Astrocyte of the spinal cord (primary cell): ENCODE measurements at places on chromosomes 2 and 18.

DNA sequence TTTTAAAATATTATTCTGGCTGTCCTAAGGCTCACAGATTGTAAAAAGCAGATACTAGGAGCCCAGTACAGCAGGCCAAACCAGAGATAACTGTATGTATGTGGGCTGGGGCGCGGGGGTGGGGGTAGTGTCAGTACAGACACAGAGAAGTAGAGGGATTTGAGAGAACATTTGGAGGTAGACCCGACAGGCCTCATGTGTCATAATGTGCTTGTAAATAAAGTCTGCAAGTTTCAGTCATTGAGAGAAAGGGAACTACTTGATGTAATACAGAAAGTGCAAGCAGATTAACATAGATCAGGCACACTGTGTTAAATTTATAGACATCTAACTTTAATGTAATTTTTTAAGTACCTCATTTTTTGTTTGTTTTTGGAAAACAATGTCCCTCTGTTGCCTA is 7.4 kb upstream of the POLI start:
- no peak for DNase-seq

- peak; percentile 96 for DNase-seq
These were observed 298.4 kb upstream of the ZNF521 start for GRCh38 chr18:25650201-25650941.

- peak; percentile 16 for DNase-seq
These were observed 4.5 kb upstream of the IL18RAP start for GRCh38 chr2:102418421-102418961.

GRCh38 chr2:21251216-21251980 is 127.6 kb downstream of the TDRD15 start:
- DNase-seq, result no peak

DNA sequence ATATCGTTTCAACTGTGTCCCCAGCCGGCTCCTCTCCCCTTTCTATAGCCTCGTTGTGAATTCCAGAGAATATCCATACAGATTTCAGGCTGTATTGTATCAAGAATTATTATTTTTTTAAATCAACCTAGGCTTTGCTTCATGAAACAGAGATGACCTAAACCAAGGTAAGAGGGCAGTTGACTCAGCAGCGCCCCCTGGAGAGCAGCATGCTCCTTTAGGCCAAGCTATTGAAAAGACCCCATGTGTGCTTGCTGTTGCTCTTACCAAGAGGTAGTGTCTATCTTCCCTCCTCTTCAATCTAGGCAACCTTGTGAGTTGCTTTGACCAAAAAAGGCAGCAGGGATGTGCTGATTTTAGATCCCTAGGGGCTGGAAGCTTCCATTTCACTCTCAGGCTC is 426.7 kb upstream of the SMIM21 start:
- no peak for DNase-seq

GRCh38 chr2:175233135-175233719 is 51.7 kb upstream of the ATP5MC3 start:
- peak; percentile 61 for DNase-seq

GRCh38 chr2:18077704-18078103 is 199.2 kb downstream of the KCNS3 start:
- DNase-seq, result peak; percentile 90

GRCh38 chr2:101613056-101613704 is 84.3 kb upstream of the MAP4K4 start:
- DNase-seq, result no peak

- no peak for DNase-seq
These were observed 44.4 kb downstream of the LCT start for GRCh38 chr2:135792401-135793150.

- DNase-seq, result peak; percentile 63
These were observed 16.4 kb upstream of the FBLN7 start for GRCh38 chr2:112121682-112122254.

DNA sequence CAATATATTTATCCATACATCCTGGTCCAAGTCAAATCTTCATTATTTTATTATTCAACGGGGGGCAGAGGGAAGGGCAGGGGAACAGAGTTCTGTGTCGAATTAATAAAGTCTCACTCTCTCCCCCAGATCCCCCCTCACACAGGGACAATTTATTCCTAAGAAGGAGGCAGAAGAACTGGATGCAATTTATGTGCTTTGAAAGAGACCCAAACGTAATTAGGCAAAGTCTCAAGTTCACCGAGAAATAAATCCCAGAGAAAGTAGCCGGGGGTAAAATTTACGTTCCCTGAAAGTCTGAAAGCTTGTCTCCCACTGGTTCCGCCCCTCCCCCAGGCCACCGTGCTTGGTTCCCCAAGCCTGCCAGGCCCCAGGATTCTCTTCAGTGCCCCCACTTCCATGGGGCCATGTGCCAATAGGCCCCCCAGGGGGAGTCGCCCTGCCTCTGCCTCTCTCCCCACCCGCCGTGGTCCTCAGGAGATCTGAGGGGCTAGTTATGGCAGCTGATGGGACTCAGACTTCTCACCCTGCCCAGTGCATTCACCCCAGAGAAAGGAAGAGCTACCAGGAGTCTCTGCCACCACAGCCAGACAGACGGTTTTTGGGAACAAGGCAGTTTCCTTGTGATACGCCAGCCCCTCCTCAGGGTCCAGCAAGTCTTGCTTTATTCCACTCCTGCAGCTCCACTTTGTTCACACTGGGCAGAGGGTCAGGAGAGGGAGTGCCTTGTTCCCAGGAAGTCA is 215.5 kb downstream of the CYP26B1 start:
- DNase-seq, result no peak

DNA sequence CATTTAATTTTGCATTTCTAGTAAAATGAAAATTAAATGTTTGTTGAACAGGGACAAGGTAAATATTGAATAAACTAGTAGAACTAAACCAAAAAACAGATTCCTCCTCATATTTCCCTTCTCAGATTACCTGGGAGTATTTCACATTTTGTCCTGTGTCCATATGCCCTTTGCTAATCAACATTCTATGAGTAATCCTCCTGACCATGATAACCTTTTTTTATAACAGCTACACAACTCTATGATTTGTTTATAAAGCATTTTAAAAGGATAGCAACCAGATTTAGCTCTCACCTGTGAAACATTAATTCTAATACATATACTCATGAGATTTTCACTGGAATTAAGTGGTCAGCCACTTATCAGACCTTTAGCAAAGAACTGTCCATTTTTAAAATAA is 7.1 kb upstream of the DSG2 start:
- no peak for DNase-seq

DNA sequence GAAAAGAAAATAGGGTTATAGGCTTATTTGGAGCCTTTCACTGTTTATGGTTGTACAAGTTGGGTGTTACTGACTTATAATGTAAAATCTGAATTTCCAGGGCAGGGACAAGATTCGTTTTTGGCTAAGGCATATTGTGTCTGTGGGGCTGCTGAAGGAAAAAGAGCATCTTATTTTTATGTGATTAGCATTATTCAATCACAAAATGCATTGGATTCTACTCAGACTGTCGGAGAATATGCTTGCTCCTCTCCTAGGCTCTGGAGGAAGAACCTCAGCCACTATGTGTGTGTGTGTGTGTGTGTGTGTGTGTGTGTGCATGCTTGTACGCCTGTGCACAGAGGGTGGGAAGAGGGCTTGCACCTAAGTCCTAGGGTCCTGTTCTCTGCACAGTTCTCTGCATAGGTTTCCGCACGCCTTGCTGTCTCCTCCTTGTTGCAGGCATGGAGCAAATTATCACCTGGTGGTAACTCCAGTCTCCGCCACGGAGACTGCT is 44.3 kb downstream of the AGAP1 start:
- no peak for DNase-seq

DNA sequence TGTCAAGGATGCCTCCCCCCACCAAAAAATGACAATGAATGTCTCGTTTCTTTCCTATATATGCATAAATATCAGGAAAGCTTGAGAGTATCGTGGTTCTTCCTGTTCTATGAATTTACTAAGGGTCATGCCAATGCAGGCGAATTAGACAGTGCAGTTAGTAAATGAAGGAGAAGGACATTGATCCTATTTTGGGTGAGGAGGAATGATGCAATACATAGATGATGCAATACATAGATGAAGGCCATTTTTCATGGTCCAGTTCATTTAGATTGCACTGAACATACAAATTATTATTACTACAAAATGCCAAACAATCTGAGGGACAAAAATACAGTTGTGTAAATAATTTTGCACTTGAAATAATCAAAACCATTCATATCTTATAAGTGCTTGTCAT is 1265.0 kb downstream of the LRP1B start:
- no peak for DNase-seq

DNA sequence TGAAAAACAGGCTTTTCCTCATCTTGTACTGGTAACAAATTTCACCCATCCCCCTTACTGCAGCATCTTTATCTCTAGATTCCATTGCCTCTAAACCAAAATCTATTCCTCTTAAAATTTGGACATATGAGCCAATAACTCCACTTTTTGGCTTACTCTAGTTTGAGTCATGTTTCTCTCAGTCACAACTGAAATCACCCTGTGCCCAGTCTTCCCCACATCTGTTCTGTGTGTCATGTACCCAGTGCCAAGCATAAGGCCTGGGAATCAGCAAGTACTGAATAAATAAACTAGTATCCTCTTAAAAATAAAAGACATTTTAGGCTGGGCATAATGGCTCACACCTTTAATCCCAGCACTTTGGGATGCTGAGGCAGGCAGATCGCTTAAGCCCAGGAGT is 20.8 kb upstream of the CHN1 start:
- DNase-seq, result no peak

DNA sequence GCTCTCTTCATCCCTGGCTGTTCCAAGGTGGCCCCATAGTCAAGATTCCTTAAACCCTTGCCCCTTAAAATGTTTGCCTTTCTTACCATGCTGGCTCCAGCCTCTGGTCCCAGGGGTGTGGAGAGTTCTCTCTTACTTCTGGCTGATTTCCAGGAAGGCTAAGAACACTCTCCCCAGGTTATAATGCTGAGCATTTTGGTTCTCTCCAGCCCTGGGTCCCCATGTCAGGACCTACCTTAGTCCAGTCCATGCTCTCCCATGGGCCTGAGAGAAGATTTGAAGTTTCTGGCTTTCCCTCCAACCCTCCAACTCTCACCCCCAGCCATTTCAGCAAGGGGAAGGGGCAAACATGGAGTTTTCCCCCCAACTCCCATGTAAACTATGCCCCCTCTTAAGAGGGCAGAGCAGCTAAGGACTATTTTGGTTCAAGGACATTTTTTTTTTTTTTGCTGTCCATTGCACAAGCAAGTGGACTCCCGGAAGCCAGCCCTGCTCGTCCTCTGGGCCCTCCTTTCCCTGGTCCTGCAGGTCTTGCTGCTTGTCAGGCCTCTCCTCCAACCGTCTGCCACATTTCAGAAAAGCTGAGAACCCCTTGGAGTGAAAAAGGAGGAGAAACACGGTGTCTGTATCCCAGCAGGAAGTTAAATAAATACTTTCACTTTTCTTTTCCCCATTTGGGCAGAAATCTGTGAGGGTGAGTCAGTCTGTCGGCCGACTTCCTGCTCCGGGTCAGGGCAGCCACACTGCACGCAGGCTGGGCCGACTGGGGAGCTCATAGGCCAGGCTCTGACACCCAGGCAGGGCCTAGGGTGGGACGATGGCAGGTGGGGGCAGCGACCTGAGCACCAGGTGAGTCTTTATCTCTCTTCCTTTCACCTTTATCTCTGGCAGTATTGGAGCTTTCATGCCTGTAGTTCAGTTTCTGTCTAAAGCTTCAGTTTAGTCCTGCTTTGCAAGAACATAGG is at the start of gene SP140L:
Gene SP140L (plus strand): TSS at position 741 of the 965 bp plus-strand sequence. CDS start 77 bp downstream, at position 818.
- DNase-seq, result peak; percentile 85

- DNase-seq, result no peak
These were observed 272.3 kb upstream of the EPHA4 start for GRCh38 chr2:221844212-221845020.

DNA sequence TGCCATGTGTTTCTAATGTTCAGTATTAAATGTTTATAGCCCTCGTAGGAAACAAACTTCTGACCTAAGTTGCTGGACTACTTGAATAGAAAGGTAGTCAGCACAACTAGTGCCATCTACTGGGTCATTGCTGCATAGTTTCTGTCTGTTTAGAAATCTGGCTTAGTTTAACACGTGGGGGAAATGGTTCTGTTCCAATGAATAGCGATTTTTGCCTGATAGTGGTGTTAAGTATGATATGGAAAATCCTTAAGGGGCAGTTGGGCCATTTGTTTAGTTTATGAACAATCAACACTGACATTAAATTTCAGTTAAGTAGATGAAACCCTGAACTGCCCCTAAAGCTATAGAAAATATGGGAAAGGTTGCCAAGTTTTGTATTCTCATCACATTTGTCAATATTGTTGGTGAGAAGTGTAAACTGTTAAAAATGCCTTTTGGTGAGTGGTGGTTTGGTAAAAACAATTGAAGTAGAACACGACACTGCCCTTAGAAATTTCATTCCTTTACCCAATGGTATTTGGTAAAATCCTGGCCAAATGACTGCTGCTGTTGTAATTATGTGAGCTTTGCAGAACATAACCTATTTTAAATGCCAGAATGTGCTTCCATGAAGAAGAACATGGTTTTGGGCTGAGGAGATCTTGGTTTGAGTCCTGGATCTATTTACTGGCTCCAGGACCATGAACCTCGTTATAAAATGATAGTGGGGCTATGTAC is 13.2 kb downstream of the NABP1 start:
- DNase-seq, result peak; percentile 87

- no peak for DNase-seq
These were observed 113.2 kb upstream of the LRRTM1 start for GRCh38 chr2:80417737-80418136.

DNA sequence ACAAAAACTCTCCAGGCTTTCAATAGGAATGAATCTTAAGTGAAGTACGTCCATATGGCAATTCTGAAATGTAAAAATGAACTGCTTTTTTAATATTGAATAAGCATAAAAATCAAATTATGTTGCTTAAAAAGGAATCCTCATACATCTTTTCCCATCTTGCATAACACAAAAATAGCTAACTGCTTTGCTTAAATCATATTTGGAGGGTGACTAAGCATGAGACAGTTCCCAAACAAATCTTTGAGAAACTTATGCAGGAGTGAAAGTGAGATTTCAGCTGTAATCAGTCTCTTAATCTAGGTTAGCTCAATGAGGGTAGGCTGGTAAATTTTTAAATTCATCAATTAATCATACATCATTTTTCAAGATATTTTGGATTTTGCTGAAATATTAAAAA is 111.5 kb downstream of the MBD5 start:
- DNase-seq, result peak; percentile 42

DNA sequence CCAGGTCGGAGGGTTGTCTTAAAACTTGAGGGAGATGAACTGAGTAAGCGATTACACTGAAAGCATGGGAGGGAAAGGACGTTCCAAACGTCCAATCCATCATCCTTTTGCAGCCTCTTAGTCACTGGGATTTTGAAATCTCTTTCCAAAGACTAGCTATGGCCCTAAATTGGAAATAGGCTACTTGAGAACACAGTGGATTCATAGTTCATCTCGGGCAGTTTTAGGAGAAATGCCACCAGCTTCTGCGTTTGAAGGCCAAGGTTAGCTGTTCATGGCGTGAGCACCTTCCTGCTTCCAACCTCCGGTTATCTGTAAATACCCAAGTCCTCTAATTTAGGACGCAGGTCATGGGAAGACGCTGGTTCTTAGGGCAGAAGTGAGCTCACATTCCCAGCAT is 821 bp upstream of the EML6 start:
- peak; percentile 17 for DNase-seq

GRCh38 chr2:182917924-182918323 is 51.5 kb upstream of the FRZB start:
- no peak for DNase-seq

DNA sequence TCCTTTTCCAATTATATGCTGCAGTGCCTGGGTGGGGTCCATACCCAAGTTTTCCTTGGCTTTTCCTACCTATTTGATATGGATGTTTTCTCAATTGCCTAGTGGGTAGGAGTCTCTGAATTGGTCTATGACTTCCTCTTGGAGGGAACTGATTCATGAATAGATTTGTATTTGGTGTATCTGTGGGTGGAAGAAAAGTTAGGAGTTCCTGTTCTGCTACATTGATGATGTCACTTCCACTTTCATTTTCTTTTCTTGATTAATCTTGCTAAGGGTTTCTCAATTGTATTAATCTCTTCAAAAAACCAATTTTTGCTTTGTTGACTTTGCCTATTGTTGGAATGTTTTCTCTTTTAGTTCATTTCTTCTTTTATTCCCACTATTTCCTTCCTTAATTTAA is 37.4 kb upstream of the SLC9A2 start:
- DNase-seq, result no peak
